ENCODE measurements at places on chromosomes 5 and 9.

DNA sequence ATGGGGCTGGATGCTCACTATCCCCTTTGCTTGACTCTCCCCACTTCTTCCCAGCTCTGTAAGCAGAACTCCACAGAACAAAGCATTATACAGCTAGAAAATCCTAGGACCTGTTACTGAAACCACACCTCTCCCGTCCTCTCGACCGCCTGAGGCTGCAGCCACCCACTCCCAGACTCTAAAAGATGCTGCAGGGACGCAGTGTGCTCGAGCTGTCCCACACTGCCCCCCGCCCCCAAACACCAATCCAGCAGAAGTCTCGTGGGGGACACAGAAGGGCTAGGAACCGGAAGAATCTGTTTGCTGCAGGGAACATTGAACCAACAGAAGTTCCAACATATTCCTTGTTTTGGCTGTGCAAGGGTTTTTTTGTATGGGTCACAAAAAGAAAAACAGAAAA, 7.6 kb downstream of the CAMK2A start:
- DNase-seq = no peak

GRCh38 chr5:84257061-84257460, 127.6 kb downstream of the EDIL3 start:
- no peak for DNase-seq

GRCh38 chr9:133932633-133933032, 59.5 kb downstream of the VAV2 start:
- DNase-seq = no peak

DNA sequence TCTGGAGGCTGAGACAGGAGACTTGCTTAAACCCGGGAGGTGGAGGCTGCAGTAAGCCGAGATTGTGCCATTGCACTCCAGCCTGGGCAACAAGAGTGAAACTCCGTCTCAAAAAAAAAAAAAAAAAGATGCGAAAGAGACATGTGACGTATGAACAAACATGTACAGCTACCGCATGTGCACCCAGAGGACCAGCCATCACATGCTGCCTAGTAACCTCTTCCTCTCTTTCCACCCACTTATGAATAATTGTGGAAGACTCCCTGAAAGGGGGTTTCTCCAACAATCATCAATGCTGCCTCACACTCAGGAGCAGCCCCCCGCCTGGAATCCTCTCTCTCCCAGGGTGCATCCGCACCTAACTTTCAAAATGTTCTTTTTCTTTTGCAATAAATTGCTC, 2.2 kb downstream of the SARDH start:
- DNase-seq = no peak

GRCh38 chr9:22863736-22864135, 417.1 kb downstream of the DMRTA1 start:
- no peak for DNase-seq

DNA sequence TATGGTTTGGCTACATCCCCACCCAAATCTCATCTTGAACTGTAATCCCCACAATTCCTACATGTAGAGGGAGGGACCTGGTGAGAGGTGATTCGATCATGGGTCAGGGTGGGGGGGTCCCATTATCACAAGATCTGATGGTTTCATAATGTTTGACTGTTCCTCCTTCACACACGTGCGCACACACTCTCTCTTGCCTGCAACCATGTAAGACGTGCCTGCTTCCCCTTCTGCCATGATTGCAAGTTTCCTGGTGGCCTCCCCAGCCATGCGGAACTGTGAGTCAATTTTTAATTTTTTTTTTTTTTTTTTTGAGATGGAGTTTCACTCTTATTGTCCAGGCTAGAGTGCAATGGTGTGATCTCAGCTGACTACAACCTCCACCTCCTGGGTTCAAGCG, 27.0 kb downstream of the FAM169A start:
- DNase-seq = no peak

- DNase-seq = no peak
These were observed 34.7 kb downstream of the ADAM19 start for GRCh38 chr5:157540707-157541446.

DNA sequence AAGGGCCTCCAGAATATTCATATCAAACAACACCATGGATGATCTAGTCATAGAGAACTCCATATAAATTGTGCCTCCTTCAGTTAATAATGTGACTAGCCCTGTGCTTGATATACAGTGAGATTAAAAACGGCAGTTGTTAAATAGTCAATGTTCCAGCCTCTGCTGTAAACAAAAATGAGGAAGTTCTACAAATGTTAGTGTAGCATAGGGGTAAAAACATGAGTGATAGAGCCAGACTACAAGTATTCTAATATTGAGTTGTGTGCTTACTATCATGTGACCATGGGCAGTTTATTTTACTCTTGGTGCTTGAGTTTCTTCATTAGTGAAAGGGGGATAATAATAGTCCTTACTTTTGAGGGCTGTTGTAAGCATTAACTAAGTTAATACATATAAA, 43.3 kb upstream of the SLCO6A1 start:
- DNase-seq = no peak

DNA sequence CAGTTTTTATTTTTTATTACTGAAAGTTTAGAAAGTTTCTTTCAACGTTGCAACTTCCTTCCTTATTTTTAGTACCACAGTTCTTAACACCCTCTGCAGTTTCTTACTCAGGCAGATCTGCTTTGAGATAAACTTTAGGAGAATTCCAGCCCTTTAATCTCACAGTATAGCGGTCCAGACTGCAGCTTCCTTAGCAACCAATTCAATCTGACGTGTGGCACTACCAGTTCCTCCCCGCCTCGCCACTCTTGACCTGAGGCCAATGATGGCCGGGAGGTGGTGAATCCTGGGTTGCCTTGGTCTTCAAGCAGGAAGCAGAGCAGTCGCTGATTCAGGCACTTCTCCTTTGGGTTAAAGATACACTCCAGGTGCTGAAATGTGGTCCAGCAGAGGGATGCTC, 334.3 kb upstream of the TRPC7 start:
- DNase-seq = no peak

DNA sequence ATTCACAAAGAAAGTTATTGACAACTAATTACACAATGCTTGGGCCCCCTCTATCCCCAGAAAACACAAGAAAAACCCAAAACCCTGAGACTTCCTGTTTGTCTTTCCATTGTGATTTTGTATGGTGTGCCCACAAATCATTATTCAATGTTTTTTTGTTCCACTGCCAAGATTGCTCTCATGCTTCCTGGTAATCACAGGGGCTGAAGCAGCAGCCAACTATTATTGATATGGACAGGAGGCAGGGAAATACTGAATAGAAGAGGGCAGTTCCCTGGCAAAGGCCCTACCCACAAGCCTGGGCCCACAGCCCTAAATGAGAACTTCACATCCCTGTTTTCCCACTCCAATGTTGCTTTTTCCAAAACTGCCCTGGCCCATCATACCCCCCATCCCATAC, 21.5 kb upstream of the RFK start:
- DNase-seq = no peak

DNA sequence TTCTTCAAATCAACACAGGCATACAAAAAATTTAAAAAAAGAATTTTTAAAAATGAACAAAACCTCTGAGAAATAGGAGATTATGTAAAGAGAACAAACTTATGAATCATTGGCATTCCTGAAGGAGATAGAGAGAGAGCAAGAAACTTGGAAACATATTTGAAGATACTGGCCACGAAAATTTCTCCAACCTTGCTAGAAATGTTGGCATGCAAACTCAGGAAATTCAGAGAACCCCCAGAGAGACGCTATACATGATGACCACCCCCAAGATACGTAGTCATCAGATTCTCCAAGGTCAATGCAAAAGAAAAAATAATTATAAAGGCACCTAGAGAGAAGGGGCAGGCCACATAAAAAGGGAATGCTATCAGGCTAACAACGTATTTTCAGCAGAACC, 472.5 kb downstream of the MTRR start:
- DNase-seq = no peak

DNA sequence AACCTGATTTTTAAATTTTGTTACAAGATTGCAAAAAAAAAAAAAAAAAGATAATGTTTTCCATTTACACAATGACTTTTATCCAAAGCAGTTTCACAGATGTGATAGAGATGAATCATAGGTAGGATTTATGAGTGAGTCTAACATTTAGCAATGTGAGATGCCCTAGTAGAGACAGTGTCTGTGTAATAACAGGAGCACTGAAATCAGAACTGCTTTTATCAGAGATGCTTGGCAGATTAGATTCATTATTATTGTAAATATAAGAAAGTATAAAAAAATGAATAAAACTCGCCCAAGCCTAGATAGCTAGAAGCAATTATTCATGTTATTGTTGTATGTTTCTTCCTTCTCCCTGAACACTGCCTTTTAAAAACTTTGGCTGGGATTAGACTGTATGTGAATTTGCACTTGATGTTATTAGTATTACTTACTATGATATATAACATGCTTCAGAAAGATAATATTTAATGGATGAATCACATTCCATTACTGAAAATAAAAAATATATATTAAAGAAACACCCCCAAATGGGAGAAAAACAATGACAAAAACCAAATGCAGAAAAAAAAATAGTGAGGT, 567.3 kb upstream of the KLF4 start:
- peak; percentile 47 for DNase-seq

DNA sequence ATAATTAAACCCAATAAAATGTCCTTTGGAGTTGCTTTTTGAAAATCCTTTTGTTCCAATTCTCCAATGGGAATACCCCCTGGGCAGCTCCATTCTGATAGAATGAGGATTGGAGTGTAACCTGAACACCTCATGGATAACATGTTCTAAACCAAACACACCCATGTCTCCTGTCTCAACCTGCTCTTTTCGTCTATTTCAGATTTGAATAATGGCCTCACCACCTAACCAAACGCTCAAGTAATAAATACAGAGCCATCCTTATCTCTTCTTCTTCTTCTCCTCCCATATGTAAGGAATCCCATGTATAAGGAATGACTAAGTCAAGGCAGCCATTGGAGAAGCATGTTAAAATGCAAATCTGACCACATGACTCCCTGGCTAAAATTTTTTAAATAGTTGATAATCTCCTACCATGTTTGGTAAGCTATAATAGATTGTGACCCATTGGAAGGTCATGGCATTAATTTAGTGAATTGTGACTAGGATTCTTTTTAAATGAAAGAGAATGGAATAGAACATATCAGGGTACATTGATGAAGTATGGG, 26.0 kb downstream of the ELL2 start:
- DNase-seq = no peak

GRCh38 chr9:128891321-128892220, 9.6 kb downstream of the LRRC8A start:
- DNase-seq = no peak

- no peak for DNase-seq
These were observed 46.0 kb upstream of the SIMC1 start for GRCh38 chr5:176192094-176192721.

DNA sequence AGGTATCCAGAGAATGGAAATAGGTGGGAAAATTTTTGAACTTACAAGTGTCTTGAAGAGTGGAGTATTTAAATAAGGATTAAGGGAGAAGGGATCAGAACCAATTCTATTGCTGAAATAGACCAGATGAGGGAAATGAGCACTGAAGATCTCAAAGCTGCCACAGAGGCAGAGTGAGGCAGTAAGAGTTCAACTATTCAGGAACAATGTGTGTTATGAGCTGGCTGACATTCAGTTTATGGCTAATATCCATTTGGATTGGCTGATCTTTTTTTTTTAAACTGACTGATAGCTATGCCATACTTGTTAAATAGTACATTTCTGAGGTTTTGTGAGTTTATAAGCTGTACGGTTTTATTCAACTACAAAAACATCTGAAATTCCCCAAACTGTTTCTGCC, 95.3 kb upstream of the GNA14 start:
- no peak for DNase-seq

DNA sequence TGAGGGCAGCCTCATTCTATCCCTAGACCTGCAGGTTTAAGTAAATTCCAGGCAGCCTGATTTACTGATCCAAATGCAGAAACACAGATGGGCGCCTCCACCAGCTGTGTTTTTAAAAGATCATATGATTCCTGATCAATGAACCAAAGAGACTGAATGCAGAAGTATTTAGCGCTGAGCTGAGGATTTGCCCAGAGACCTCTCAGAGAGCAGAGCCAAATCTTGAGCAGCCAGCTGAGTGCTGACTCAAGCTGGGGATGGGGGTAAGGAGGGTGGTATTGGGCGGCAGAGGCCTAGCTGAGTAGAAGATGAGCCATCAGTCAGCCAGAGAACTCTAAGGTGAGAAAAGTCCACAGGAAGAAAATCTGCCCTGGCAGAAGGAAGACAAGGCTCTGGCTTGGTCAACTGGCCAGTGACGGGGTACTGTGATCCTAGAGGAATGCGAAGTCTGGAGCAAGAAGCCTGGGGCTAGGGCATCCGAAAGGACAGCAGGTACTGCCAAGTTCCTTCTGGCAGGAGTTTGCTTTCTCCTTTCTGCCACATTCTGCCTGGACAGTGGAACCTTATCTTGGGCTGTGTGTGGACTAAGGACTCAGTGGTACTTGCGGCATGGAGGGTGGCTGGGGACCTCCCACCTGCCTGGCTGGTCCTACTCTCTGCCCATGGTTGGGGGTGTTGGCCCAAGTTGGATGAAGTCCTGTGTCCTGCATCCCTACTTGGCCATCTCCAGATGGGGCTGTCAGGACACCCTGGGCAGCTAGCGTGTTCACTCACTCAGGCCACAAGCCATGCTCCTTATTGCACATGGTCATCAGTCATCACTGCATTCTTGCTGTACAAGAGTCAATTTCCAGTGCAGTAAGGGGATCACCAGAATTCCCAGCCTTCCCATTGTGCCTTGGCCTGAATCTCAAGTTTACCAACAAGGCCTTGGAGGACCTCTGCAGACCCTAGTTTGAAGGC, 34.5 kb upstream of the CDKN2AIPNL start:
- no peak for DNase-seq

DNA sequence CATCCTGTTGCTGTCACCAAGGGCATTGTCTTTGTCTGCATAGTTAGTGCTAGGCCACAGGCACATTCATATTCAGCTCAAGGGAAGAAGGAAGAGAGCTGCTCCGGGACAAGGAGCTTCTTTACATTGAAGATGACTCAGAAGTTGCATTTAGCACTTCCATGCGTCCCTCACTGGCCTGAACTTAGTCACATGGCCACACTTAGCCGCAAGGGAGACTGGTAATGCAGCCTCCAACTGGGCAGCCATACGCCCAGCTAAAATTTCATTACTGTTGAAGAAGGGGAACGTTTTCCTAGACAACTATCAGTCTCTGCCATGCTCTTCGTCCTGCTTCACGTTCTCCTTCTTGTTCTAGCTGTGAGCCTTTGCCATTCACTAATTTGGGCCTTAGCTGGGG, 20.0 kb downstream of the ACTL7B start:
- DNase-seq = peak; percentile 42

- no peak for DNase-seq
These were observed 109.9 kb upstream of the IL12B start for GRCh38 chr5:159440235-159440634.

GRCh38 chr9:74577956-74578355, 80.8 kb downstream of the RORB start:
- no peak for DNase-seq
